Large intestine (tissue), 12 donors: ENCODE measurements at places on chromosomes 2 and 18. TPM values are rescaled to one million over a fixed set of nuclear protein-coding genes. Genes with fewer than 3 reads are reported as not detected.

Gene PID1
- polyA plus RNA-seq: 12.4 TPM

Gene GMCL1
- polyA plus RNA-seq: 30.9 TPM

Gene FSHR
- not detected for polyA plus RNA-seq

Gene LBX2
- polyA plus RNA-seq: 47.8 TPM

Gene CD8A
- 2.1 TPM for polyA plus RNA-seq

Gene NAT8
- polyA plus RNA-seq: 0.46 TPM

Gene TRIM43B
- not detected for polyA plus RNA-seq

Gene LIMS3
- 2.2 TPM for polyA plus RNA-seq
